ENCODE measurements at places on chromosomes 5 and 9. TPM values are rescaled to one million over a fixed set of nuclear protein-coding genes. Genes with fewer than 3 reads are reported as not detected.

The PCDHGA4 gene
- total RNA-seq: 0.19 TPM

The TPPP gene
- 5.8 TPM for total RNA-seq

The TAF11L5 gene
- total RNA-seq: not detected

The DDX4 gene
- total RNA-seq: not detected

The CA9 gene
- 7.3 TPM for total RNA-seq

The GABRA6 gene
- total RNA-seq: not detected

The CDKN2B-AS1 gene
- total RNA-seq: not detected

The TICAM2 gene
- 0.73 TPM for total RNA-seq

The INSL4 gene
- total RNA-seq: 13.9 TPM

The IDNK gene
- total RNA-seq: 4.4 TPM

The DMGDH gene
- not detected for total RNA-seq

The IFNK gene
- total RNA-seq: not detected

The DEPDC1B gene
- 17.4 TPM for total RNA-seq

The PPP3R2 gene
- not detected for total RNA-seq

The CLTA gene
- 420 TPM for total RNA-seq

The TMEM171 gene
- total RNA-seq: 7.2 TPM

All from A549 treated with RU486 at 1 μM for 4 hours (cell line).